ENCODE measurements at places on chromosomes 3 and 15.
A peak's percentile ranks its signal among the peaks of the same experiment; 100 is the strongest.

DNA sequence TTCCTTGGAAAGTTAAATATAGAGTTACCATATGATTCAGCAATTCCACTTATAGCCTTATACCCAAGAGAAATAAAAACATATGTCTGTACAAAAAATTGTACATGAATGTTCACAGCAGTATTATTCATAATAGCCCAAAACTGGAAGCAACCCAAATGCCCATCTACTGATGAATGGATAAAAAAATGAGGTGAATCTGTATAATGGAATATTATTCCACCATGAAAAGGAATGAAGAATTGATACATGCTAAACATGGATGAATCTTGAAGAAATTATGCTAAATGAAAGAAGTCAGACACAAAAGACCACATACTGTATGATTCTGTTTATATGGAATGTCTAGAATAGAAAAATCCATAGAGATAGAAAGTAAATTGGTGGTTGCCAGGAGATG is 61.4 kb downstream of the TTC23 start:
- no peak overlapping the region for H3K4me3 ChIP-seq
- no peaks in the 10 kb centered on the region for H3K4me1 ChIP-seq
- H3K27me3 ChIP-seq, result no peaks in the 10 kb centered on the region
- DNase-seq, result no peak
- no peak overlapping the region for H3K27ac ChIP-seq

GRCh38 chr3:66406163-66406562 is 94.7 kb downstream of the LRIG1 start:
- H3K27me3 ChIP-seq, result no peaks in the 10 kb centered on the region
- no peaks in the 10 kb centered on the region for H3K4me1 ChIP-seq
- DNase-seq, result no peak
- H3K36me3 ChIP-seq, result no peaks in the 10 kb centered on the region

DNA sequence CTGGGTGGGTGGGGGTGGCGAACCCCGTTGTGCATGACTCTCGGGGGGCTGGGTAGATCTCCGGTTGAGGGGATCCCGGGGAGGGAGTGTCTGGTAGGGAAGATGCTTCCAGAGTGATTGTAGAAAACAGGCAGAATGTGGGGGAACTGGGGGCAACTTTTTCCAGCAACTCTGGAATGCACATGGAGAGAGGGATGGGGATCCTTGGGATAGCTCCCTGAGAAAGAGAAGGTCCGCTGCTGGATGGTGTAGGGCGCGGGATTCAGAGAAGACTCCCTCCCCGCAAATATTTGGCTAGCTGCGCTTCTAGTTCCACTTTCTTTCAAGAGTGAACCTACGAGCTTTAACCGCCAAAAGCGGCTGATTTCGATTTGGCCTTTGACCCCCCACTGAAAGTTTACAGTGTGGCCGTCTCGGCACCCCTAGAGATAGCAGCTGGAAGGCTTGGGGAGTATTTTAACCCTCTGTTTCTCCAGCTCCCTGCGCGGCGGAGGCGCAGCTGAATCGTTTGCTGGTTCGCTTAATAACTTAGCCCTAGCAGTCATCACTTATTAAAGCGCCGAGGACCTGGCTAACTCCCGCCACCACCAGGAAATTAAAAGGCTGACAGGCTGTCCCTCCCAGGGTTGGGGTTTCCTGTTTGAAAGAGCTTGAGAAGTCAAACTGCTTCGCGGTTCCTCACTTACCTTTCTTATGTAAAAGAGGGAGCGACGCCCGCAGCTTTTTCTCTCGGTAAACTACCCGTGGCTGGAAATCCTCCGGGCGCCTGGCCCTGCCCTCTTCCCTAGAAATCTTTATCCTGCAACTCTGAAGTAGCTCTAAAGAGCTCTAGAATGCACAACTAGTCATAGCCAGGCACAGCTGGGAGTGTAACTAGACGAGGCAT is 1.2 kb downstream of the PHLDB2 start:
- H3K27ac ChIP-seq, result peak overlapping the region; percentile 100
- no peaks in the 10 kb centered on the region for H3K27me3 ChIP-seq
- peaks cover 6% of the 10 kb centered on the region for H3K36me3 ChIP-seq

- no peaks in the 10 kb centered on the region for H3K36me3 ChIP-seq
- H3K4me1 ChIP-seq, result 0 out of 2 replicates have a peak, but pooled peaks cover 6% of the 10 kb centered on the region
- DNase-seq, result no peak
- no peak overlapping the region for H3K27ac ChIP-seq
Measured at GRCh38 chr3:64958199-64958843, 270.5 kb upstream of the ADAMTS9 start.

DNA sequence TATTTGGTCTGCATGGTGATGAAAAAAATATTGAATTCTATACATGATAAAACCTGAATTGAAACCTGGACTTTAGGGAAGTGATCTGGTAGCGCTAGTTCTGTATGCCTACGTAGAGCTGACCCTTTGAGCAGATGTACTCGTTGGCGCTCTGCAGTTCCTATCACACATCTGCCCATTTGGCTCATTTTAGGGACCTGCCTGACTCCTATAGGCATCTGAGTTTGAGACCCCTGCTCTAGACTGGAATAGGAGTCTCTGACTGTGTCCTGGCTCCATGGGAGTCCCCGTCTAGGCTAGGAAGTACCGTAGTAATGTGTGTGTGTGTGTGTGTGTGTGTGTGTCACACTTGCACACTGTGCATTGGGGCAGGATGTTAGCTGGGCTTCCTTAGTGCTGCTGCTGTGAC is 21.2 kb downstream of the STARD5 start:
- H3K36me3 ChIP-seq, result no peaks in the 10 kb centered on the region
- no peak overlapping the region for H3K4me3 ChIP-seq
- no peaks in the 10 kb centered on the region for H3K4me1 ChIP-seq
- DNase-seq, result no peak

DNA sequence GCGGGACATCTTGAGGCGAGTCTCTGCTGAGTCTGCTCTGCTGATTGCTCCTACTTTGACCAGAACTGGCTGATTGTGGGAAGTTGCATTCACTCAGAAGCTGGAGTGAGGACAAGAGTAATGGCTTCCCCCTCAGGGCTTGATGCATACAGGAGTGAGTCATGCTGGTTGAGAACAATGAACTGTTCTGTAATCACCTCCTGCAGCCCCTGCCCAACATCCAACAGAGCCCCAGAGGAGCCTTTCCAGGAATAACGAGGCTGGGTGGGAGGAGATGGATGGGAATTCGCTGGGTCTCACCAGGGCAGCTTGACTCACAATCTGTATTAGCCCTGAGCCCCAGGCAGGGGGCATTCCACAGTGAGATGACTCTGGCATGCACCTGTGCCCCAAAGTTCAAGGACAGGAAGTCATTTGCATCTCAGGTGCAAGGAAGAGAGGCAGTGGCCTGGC is 85.0 kb downstream of the RAB11A start:
- no peak overlapping the region for H3K27ac ChIP-seq
- H3K4me3 ChIP-seq, result no peak overlapping the region
- no peaks in the 10 kb centered on the region for H3K27me3 ChIP-seq
- DNase-seq, result peak; percentile 42
